ENCODE measurements at places on chromosomes 6 and 20.
A peak's percentile ranks its signal among the peaks of the same experiment; 100 is the strongest.

- DNase-seq: no peak
Observed at GRCh38 chr6:123945386-123945785, 141.7 kb downstream of the NKAIN2 start.

- no peak for DNase-seq
Observed at GRCh38 chr6:121944354-121944753, 455.1 kb upstream of the HSF2 start.

- no peak for DNase-seq
Observed at GRCh38 chr20:13839421-13840092, 54.7 kb downstream of the NDUFAF5 start.

GRCh38 chr6:27541212-27541932 is 68.5 kb upstream of the ZNF184 start:
- DNase-seq: no peak

DNA sequence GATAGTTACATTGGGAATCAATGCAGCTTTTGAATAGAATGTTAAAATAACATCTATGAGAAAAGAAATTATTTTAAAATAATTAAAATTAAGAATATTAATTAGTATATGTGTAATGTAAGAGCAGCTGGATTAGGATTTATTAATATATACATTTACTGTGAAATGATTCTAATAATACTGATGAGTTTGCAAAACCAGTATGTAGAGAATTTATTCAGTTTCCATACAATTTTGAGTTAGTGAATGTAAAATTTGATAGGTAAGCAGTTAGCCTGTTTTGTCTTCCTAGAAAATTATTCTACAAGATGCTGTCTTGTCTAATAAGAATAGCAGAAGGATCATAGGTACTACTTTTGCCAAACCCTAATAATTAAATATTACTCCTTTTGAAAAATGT is 70.6 kb downstream of the STXBP5 start:
- no peak for DNase-seq

GRCh38 chr6:3724451-3725144 is 26.9 kb downstream of the PXDC1 start:
- DNase-seq: no peak

GRCh38 chr20:11159728-11160127 is 485.9 kb upstream of the JAG1 start:
- DNase-seq: peak; percentile 77

GRCh38 chr6:118580585-118581419 is 32.7 kb downstream of the PLN start:
- DNase-seq: peak; percentile 30

DNA sequence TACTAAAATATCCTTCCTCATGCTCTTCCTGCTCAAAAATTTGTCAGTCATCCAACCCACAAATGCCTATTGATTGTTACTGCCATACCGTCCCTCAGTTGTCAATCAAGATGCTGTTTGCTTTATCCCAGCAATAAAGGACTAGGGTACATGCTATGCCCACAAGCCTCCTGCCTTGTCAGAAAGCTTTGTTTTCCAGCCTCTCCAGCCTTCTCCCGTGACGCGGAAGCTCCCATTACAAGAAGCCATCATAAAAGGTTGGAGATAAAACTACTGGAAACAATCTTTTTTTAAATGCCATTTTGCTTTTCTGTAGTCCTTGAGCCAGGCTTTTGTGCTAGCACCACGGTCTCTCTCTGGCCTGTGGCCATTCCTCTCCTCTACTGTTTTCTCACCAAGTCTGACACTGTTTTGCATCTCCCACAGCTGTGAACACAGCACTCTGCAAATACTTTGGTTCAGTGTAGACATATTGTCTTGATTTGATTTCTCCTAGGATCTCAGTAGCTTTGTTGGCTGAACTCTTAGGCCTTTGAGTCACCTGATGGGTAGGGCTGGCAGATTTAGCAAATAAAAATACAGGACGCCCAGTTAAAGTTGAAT is 495.7 kb upstream of the JARID2 start:
- no peak for DNase-seq

- no peak for DNase-seq
Observed at GRCh38 chr20:11452326-11452725, 465.4 kb upstream of the BTBD3 start.

DNA sequence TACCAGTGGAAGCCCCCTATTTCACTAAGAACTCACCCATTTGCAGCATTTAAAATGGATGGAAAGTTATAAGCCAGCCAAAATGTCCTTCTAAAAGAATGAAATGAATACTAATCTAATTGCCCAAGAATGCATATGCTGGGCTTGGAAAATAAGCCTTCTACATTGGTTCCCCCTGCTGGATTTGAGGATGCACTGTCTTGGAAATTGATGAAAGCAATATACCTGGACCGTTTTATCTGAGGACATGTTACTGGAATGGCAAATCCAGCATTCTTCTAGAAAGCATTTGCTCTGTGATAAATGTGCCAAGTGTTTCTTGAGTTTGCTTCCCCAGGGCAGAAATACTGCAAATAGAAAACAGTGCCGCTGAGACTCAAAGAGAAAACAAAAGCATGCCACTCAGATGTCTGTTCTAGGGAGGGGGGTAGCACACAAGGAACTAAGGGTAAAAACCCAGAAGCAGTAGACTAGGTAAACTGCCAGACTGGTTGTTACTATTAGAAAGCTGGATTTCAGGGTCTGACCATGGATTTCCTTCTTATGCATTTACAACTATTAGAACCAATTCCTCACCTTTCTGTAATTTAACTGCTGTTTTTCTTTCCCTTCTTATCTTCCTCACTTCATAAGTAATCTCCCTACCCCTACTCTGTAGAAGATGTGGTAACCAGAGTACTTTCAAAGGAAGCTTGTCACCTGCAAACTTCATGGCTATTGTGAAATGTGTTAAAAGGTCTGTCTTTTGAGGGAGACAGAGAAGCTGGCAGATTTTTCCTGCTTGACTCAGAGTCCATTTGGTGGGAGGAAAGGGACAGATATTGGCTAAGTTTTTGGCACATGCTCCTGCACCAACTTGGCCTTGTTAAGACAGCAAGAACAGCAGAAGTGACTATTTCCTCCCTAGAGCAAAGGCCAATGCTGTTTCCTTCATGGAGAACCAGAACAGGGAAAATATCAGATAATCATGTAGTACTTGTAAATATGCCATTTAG is 642.6 kb downstream of the KIF16B start:
- peak; percentile 3 for DNase-seq

DNA sequence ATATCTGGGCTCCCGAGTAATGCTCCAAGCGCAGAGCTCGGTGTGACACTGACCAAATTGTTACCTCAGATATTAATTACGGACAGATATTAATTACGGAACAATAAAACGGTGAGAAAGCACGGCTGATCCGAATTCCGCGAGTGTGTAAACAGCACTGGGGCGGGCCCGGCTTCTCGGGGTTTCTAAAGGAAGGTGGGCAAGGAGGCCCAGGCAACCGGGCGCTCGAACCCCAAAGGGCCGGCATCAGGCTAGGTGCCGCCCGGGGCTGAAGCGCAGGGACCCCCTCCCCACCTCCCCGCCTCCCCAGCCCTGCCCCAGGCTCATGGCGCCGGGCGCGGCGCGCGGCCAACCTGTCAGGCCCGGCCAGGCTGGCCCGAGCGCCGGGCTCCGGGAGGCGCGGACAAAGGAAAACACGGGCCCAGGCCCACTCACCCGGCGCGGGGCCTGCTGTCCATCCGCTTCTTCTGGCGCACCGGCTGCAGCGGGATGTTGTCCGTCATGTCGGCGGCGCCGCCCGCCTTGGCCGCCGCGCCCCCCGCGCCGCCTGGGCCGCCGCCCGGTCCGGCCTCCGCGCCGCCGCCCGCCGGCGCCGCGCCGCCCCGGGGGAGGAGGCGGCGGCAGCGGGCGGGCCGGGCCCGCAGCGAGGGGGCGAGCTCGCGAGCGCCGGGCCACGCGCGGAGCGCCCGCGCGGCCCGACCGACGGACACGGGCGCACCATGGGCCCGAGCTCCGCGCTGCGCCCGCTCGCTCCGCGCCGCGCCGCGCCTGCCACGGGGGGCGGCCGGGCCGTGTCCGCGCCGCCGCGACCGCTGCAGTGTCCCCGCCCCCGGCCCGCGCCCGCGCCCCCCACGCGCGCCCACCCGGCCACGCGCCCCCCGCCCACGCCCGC is at the start of gene ATP9A:
Gene ATP9A (minus strand): TSS at position 524 of the 892 bp plus-strand sequence. CDS start 21 bp downstream, at position 503.
- no peak for DNase-seq

- DNase-seq: no peak
Observed at GRCh38 chr20:21498635-21499034, 15.2 kb downstream of the NKX2-2 start.

DNA sequence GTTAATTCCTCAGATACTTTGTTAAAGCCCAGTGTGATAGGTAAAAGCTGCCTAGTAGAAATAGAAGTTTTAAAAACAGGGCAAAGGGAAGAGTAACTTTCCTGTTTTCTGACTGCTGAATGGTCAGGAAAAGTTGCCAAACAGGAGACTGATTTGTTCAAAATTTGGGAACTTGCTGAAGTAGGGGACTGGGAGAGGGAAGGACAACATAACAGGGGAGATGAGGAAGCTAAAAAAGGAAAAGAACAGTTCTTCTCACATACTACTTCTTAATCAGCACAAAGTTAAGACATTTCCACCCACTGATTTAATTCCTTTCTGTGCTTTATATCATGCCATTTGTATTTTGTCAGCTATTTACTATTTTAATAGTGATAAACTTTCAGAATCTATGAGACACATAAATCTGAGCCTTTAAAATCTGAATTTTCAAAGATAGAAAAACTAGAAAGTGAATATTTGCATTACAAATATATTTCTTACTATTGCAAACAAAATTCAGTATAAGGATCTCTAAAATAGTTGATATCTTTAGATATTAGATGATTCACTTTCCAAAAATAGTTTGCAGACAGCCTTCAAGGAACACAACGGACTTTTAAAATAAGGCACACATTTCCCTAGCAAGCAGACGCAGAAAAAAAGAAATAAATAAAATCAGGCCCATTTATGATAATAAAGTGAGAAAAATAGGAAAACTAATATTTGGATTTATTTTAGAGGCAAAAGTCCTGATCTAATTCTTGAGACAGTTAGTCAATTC is 36.9 kb upstream of the SLC16A10 start:
- DNase-seq: no peak
